ENCODE measurements at places on chromosomes 12 and 14.

- DNase-seq: no peak
Measured at GRCh38 chr12:49930515-49931288, 19.8 kb upstream of the AQP2 start.

DNA sequence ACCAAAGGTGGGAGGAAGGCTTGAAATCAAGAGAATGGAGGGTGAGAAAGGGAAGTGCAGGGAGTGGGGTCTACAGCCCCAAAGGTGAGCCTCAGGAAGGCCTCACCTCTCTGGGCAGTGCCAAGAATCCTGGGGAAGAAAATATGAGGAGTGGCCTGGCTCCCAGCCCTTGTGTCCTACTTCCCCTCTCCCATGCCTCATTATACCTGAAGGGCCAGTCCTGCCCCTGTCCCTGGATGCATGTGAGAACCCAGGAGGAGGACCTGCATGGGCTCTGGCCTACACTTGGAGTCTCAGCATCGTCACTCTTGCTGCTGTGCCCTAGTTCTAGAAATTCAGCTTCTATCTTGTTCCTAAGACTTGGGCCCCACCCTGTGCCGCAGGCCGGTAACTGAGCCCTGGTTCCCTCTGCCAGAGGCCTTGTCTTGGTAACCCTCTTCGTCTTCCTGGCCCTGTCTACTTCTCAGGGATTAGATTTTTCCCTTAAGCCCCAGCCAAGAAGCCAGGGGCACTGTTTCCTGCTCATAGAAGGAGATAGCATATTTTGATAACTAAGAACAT is 10.9 kb upstream of the MYH7 start:
- no peak for DNase-seq

GRCh38 chr14:33629792-33630191 is 321.1 kb downstream of the EGLN3 start:
- no peak for DNase-seq

- DNase-seq: no peak
Measured at GRCh38 chr12:54762390-54762789, 91.9 kb upstream of the MUCL1 start.
